ENCODE measurements at places on chromosomes 16 and 17. TPM values are rescaled to one million over a fixed set of nuclear protein-coding genes. Genes with fewer than 3 reads are reported as not detected.
A peak's percentile ranks its signal among the peaks of the same experiment; 100 is the strongest.

- H3K27ac ChIP-seq, result no peak overlapping the region
- peaks cover 39% of the 10 kb centered on the region for H3K27me3 ChIP-seq
- no peaks in the 10 kb centered on the region for H3K36me3 ChIP-seq
- H3K4me3 ChIP-seq, result peak overlapping the region; percentile 11
- H3K4me1 ChIP-seq, result peaks cover 18% of the 10 kb centered on the region
- DNase-seq, result no peak
These were observed 13.1 kb upstream of the MRPS23 start for GRCh38 chr17:57862694-57863667.

The GPR142 gene
- not detected for total RNA-seq

GRCh38 chr17:16037636-16038035 lies 38.0 kb downstream of the TTC19 start:
- H3K27ac ChIP-seq, result no peak overlapping the region
- H3K27me3 ChIP-seq, result no peaks in the 10 kb centered on the region
- H3K4me3 ChIP-seq, result no peak overlapping the region
- DNase-seq, result no peak
- peaks cover 50% of the 10 kb centered on the region for H3K36me3 ChIP-seq
- H3K4me1 ChIP-seq, result peaks cover 19% of the 10 kb centered on the region

DNA sequence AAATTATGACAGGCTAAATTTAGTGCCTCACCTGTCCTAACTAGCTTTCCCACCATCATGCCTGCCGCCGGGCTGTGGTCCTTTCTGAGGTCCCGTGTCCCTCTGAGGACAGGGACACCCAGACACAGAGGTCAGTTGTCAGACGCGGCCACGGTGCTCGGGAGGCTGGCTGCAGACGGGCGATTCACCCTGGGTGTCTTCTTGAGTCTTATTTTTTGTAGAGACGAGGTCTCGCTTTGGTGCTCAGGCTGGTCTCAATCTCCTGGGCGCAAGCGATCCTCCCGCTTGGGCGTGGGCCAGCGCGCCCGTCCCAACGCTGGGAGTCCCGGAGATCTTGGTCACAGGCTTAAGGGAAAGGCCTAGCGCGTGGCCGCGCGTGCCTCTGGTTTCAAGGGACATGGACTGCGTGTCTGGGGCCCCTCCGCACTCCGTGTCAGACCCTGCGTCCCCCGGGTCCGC lies 797 bp upstream of the RAB11FIP3 start:
- H3K4me3 ChIP-seq, result peak overlapping the region; percentile 71
- peaks cover 6% of the 10 kb centered on the region for H3K36me3 ChIP-seq
- no peak for DNase-seq
- peaks cover 32% of the 10 kb centered on the region for H3K4me1 ChIP-seq
- no peak overlapping the region for H3K27ac ChIP-seq
- H3K27me3 ChIP-seq, result peaks cover 18% of the 10 kb centered on the region

- peaks cover 4% of the 10 kb centered on the region for H3K27me3 ChIP-seq
- no peak overlapping the region for H3K27ac ChIP-seq
- DNase-seq, result no peak
- H3K4me1 ChIP-seq, result no peaks in the 10 kb centered on the region
- H3K36me3 ChIP-seq, result no peaks in the 10 kb centered on the region
These were observed 6.9 kb upstream of the C16orf78 start for GRCh38 chr16:49366669-49367068.

DNA sequence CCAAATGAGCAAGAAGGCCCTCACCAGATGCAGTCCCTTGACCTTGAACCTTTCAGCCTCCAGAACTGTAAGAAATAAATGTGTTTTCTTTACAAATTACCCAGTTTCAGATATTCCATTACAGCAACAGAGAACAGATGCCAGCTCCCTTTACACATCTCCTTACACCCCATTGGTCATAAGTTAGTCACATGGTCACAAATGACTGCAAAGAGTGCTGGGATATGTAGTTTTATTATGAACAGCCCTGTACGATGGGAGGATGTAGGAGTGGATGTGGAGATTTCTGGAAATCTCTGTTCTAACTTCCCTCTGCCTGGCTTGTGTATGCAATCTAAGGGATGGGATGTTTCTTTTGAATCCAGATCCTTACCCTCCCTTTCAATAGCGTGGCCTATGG lies 13.3 kb upstream of the RPL38 start:
- H3K27me3 ChIP-seq, result peaks cover 18% of the 10 kb centered on the region
- H3K4me1 ChIP-seq, result no peaks in the 10 kb centered on the region
- no peak overlapping the region for H3K4me3 ChIP-seq
- no peak overlapping the region for H3K27ac ChIP-seq
- no peaks in the 10 kb centered on the region for H3K36me3 ChIP-seq

GRCh38 chr17:57597531-57598453 lies 147.3 kb downstream of the CCDC182 start:
- DNase-seq, result no peak
- H3K4me3 ChIP-seq, result no peak overlapping the region
- H3K27me3 ChIP-seq, result no peaks in the 10 kb centered on the region
- peak overlapping the region; percentile 18 for H3K27ac ChIP-seq
- H3K36me3 ChIP-seq, result peaks cover 42% of the 10 kb centered on the region

DNA sequence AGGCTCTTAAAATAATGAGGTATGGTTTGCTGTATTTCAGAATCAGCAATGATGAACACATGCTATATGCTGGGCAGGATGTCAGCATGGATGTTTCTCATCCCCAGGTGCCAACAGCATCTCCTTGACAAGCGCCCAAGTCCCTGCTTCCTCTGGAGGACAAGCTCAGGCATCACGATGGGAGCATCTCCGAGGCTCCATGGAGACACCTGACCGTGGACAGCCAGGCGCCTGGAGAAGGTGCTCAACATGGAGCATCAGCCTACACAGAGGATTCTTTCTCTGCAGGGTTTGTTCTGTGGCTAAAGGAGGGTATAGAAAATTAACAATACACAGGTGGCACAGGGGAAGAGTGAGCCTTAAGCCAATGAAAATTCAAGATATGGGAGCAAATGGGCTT lies 72.1 kb downstream of the SLC5A11 start:
- no peak for DNase-seq
- no peak overlapping the region for H3K27ac ChIP-seq
- H3K27me3 ChIP-seq, result no peaks in the 10 kb centered on the region
- peaks cover 6% of the 10 kb centered on the region for H3K36me3 ChIP-seq
- peaks cover 14% of the 10 kb centered on the region for H3K4me1 ChIP-seq
- no peak overlapping the region for H3K4me3 ChIP-seq

The EDC4 gene
- 115 TPM for total RNA-seq

The CEP295NL gene
- not detected for total RNA-seq

The CTRB2 gene
- total RNA-seq, result not detected

- DNase-seq, result no peak
- no peaks in the 10 kb centered on the region for H3K27me3 ChIP-seq
- peak overlapping the region; percentile 45 for H3K27ac ChIP-seq
These were observed 32.5 kb downstream of the MYO18A start for GRCh38 chr17:29147682-29148081.

DNA sequence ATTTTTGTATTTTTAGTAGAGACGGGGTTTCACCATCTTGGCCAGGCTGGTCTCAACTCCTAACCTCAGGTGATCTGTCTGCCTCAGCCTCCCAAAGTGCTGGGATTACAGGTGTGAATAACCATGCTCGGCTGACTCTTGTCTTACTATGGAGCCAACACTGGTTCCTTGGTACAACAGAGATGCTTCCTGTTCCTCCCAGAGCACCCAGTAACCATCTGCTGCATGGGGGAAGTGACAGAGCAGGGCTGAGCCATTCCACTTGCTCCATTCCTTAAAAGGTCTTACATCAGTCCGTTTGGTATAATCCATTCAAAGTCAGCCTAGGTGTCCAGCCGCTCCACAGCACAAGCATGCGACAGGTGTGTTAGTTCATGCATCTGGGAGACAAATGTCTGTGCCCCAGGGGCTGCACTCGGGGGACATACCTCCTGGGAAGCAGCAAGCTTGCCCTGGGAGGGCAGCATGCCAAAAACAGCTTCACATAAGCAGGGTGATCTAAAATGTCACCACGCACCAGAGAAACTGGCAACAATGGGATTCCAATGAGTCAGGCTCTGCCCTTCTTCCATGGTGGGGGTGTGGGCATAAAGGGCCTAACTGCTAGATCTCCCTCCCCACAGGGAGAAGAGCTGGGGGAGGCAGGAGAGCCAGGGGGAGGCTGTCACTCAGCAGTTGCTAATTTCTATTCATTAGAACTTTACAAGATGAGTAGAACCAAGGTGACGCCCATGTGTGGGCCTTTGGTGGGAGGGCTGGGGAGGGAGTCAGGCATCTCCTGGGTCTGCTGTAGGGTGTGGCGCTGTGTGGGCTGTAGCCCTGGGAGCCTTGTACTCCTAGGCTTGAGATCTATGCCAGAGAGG lies 35.5 kb downstream of the PIPOX start:
- no peaks in the 10 kb centered on the region for H3K4me1 ChIP-seq
- DNase-seq, result no peak
- H3K27me3 ChIP-seq, result no peaks in the 10 kb centered on the region
- no peak overlapping the region for H3K27ac ChIP-seq
- no peak overlapping the region for H3K4me3 ChIP-seq

GRCh38 chr16:77840673-77841501 lies 52.5 kb downstream of the VAT1L start:
- no peak for DNase-seq
- no peak overlapping the region for H3K4me3 ChIP-seq
- no peak overlapping the region for H3K27ac ChIP-seq
- H3K36me3 ChIP-seq, result no peaks in the 10 kb centered on the region

DNA sequence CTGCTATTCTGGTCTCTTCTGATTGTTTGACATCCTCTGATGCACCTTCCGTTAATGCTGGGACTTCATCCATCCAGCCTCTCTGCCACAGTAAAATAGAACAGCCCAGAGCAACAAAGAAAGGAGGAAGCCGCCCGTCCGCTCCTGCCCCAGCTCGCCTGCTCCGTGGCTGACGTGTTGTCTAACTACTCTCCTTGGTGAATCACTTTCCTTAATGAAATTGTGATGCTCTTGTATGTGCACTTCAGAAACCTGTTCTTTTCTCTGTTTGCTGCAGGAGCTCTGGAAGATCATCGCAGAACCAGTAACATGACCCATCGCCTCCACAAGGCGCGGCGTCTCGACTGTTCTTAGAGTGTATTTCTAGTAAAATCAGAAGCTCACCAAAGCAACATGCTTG lies 24.3 kb downstream of the METTL22 start:
- H3K36me3 ChIP-seq, result peaks cover 58% of the 10 kb centered on the region
- H3K27ac ChIP-seq, result peak overlapping the region; percentile 0
- H3K4me3 ChIP-seq, result no peak overlapping the region
- H3K27me3 ChIP-seq, result no peaks in the 10 kb centered on the region
- peaks cover 8% of the 10 kb centered on the region for H3K4me1 ChIP-seq
- DNase-seq, result no peak

The DPEP3 gene
- total RNA-seq, result not detected

DNA sequence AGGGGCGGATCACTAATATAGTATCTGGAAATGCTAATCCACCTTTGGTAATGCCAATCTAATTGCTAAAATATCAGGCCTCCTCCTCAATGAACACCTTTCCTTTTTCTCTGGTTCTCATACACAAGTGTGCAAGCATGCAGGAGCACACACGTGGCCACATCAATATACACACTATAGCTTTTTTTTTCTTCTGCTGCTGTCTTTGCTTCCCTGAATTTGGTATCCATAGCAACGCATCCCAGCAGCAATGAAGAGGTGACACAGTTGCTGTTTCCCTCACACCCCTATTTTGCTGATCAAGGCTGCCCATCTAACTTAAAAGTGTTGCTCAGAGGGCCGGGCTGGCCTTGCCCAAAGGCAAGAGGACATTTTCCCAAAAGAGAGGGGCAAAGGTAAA lies 15.4 kb downstream of the NOG start:
- H3K4me3 ChIP-seq, result no peak overlapping the region
- H3K27ac ChIP-seq, result no peak overlapping the region
- H3K4me1 ChIP-seq, result peaks cover 1% of the 10 kb centered on the region
- H3K36me3 ChIP-seq, result no peaks in the 10 kb centered on the region

The CFAP119 gene
- 4.4 TPM for total RNA-seq

The ITGAE gene
- total RNA-seq, result 31.8 TPM

GRCh38 chr16:3536271-3536731 lies 35.5 kb downstream of the CLUAP1 start:
- no peak overlapping the region for H3K4me3 ChIP-seq
- no peaks in the 10 kb centered on the region for H3K27me3 ChIP-seq
- no peaks in the 10 kb centered on the region for H3K4me1 ChIP-seq
- no peak overlapping the region for H3K27ac ChIP-seq
- peaks cover 38% of the 10 kb centered on the region for H3K36me3 ChIP-seq

The PIRT gene
- total RNA-seq, result not detected

DNA sequence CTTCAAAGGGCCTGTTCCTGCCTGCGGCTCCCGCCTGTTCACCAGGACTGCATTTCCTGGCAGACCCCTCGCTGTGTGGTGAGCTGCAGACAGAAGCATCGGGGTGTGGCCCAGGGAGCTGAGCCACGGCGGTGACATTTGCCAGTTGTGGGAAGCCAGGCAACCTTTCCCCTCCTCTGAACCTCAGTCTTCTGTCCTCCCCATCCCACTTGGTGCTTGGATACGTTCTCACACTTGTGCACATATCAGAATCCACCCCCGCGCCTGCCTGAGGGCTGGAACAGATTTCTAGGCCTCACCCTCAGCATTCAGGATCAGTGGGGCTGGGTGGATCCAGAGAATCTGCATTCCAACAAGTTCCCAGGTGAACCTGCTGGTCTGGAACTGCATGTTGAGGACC lies 63.5 kb downstream of the CRISPLD2 start:
- H3K36me3 ChIP-seq, result no peaks in the 10 kb centered on the region
- no peaks in the 10 kb centered on the region for H3K4me1 ChIP-seq
- no peak overlapping the region for H3K4me3 ChIP-seq

The OTOA gene
- total RNA-seq, result 0.10 TPM

The CCL8 gene
- not detected for total RNA-seq

The PTGES3L gene
- 1.6 TPM for total RNA-seq

The CD300LB gene
- total RNA-seq, result not detected

The GFAP gene
- not detected for total RNA-seq

GRCh38 chr17:80455336-80455710 lies 21.1 kb downstream of the NPTX1 start:
- H3K4me3 ChIP-seq, result peak overlapping the region; percentile 93
- peak overlapping the region; percentile 95 for H3K27ac ChIP-seq
- H3K4me1 ChIP-seq, result peaks cover 45% of the 10 kb centered on the region
- peaks cover 4% of the 10 kb centered on the region for H3K27me3 ChIP-seq

The CDYL2 gene
- total RNA-seq, result 97.1 TPM

GRCh38 chr17:30368912-30369720 lies 9.6 kb upstream of the CPD start:
- no peaks in the 10 kb centered on the region for H3K27me3 ChIP-seq
- H3K4me1 ChIP-seq, result peaks cover 51% of the 10 kb centered on the region
- H3K4me3 ChIP-seq, result no peak overlapping the region
- no peak for DNase-seq
- peaks cover 3% of the 10 kb centered on the region for H3K36me3 ChIP-seq
- no peak overlapping the region for H3K27ac ChIP-seq

The C16orf92 gene
- not detected for total RNA-seq
